ENCODE measurements at places on chromosomes 12 and 14. TPM values are rescaled to one million over a fixed set of nuclear protein-coding genes. Genes with fewer than 3 reads are reported as not detected.

DNA sequence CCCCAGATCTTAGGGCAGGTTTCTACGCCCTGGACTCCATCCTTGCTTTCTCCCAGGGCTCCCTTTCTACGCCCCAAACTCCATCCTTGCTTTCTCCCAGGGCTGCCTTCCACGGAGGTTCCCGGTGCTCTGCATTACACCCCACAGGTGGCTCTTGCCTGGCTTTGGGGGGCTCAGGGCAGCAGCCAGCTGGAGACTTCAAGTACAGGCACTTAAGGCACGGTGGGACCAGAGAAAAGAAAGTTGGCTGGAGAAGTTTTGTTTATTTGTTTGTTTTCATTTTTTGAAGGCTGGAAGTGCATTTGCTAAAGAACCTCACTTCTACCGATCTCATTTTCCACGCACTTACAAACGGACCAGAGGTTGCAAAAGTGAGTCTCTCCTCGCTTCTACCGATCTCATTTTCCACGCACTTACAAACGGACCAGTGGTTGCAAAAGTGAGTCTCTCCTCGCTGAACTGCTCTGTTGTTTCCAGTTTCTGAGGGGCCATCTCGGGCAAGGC is 103.8 kb upstream of the MED13L start:
- DNase-seq: no peak
- no peaks in the 10 kb centered on the region for H3K27me3 ChIP-seq
- H3K27ac ChIP-seq: peak overlapping the region; percentile 98
- peak overlapping the region; percentile 21 for H3K4me3 ChIP-seq
- peaks cover 40% of the 10 kb centered on the region for H3K4me1 ChIP-seq

- no peak overlapping the region for H3K27ac ChIP-seq
- DNase-seq: no peak
- H3K4me1 ChIP-seq: no peaks in the 10 kb centered on the region
These were observed 114.4 kb upstream of the DIO2 start for GRCh38 chr14:80325688-80326087.

Gene IRAK3
- 0.05 TPM for total RNA-seq

Gene ACOT6
- total RNA-seq: not detected

GRCh38 chr14:92309968-92310530 is 12.9 kb upstream of the SLC24A4 start:
- no peaks in the 10 kb centered on the region for H3K27me3 ChIP-seq
- H3K36me3 ChIP-seq: no peaks in the 10 kb centered on the region
- no peak overlapping the region for H3K4me3 ChIP-seq

GRCh38 chr14:72883961-72884360 is 9.9 kb downstream of the DPF3 start:
- H3K4me1 ChIP-seq: peaks cover 22% of the 10 kb centered on the region
- H3K27me3 ChIP-seq: no peaks in the 10 kb centered on the region
- peak overlapping the region; percentile 21 for H3K27ac ChIP-seq
- no peaks in the 10 kb centered on the region for H3K36me3 ChIP-seq
- H3K4me3 ChIP-seq: no peak overlapping the region
- peak; percentile 32 for DNase-seq

DNA sequence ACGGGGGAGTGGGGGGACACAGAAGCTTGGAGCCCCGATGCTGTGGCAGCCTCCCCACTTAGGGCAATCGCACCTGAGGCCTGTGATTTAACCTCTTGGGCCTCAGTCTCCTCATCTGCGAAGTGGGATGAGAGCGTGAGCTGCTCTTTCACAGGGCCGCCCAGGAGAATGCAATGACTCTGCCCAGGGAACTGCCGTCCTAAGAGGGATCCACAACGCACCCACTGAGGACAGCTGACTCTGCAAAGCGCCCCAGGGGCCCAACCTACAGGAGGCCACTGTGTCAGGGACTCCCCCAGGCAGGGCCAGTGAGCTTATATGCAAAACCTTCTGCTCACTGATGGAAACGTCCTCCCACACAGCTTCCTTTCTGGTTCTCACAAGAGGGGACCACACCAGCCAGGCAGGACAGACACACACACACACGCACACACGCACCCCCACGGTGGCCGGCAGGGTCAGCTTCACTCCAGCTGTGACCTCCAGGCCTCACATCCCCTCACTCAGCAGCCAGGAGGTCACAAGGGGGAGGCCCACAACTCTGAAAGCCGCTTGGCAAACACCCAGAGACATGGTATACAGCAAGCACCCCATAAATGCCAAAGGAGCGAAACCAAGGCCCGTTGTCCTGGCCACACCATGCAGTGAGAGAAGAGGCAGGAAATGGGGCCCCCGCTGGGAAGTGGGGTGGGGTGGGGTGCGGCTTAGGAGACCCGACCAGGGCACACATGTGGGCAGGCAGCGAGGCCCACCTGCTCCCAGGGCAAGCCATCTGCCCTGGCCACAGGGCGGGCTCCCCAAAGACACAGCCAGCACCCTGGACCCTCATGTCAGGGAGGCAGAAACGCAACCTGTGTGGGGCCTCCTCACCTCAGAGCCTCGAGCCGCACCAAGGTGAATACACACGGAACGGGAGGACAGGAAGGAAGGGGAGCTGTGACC is 73.3 kb downstream of the NCOR2 start:
- H3K4me1 ChIP-seq: peaks cover 25% of the 10 kb centered on the region
- H3K36me3 ChIP-seq: peaks cover 9% of the 10 kb centered on the region
- no peaks in the 10 kb centered on the region for H3K27me3 ChIP-seq

GRCh38 chr14:70213721-70214282 is 25.1 kb upstream of the SLC8A3 start:
- H3K36me3 ChIP-seq: no peaks in the 10 kb centered on the region
- no peak overlapping the region for H3K4me3 ChIP-seq

Gene TSPAN11
- total RNA-seq: 9.5 TPM

Gene TRIM9
- 4.7 TPM for total RNA-seq

- H3K4me1 ChIP-seq: peaks cover 31% of the 10 kb centered on the region
- peak overlapping the region; percentile 62 for H3K4me3 ChIP-seq
- DNase-seq: no peak
- H3K36me3 ChIP-seq: no peaks in the 10 kb centered on the region
- H3K27ac ChIP-seq: no peak overlapping the region
These were observed 124.3 kb downstream of the TSPAN9 start for GRCh38 chr12:3201339-3202051.

DNA sequence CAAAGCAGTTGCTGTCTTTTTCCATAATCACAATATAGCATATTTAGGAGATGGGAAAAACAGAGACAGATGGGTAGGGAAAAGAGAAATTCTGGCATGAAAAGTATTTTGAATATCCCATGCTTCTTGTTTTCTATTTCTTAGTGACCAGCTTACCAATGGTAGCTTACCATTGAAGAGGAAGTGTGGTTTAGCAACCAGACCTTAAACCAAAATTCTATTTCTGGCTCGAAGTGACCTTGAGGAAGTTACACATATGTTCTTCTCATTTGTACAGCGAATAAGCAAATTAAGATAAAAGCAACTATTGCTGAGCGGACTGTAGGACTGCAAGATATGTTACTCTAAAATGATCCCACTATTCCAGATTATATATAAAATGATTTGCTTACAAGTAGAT is 82.9 kb downstream of the FGD4 start:
- DNase-seq: no peak
- no peaks in the 10 kb centered on the region for H3K4me1 ChIP-seq
- no peak overlapping the region for H3K4me3 ChIP-seq
- H3K27ac ChIP-seq: no peak overlapping the region

GRCh38 chr14:27077710-27078109 is 479.9 kb upstream of the NOVA1 start:
- H3K4me3 ChIP-seq: no peak overlapping the region
- no peaks in the 10 kb centered on the region for H3K4me1 ChIP-seq
- no peaks in the 10 kb centered on the region for H3K27me3 ChIP-seq
- no peak for DNase-seq
- no peaks in the 10 kb centered on the region for H3K36me3 ChIP-seq

GRCh38 chr14:55582746-55583145 is 2.7 kb downstream of the KTN1 start:
- H3K4me1 ChIP-seq: peaks cover 31% of the 10 kb centered on the region
- H3K27ac ChIP-seq: no peak overlapping the region
- DNase-seq: no peak
- H3K36me3 ChIP-seq: no peaks in the 10 kb centered on the region
- H3K27me3 ChIP-seq: no peaks in the 10 kb centered on the region
- no peak overlapping the region for H3K4me3 ChIP-seq

Gene NRDE2
- total RNA-seq: 19.7 TPM

- H3K4me1 ChIP-seq: peaks cover 7% of the 10 kb centered on the region
- peaks cover 18% of the 10 kb centered on the region for H3K27me3 ChIP-seq
- DNase-seq: no peak
- H3K4me3 ChIP-seq: no peak overlapping the region
- no peaks in the 10 kb centered on the region for H3K36me3 ChIP-seq
These were observed 42.2 kb downstream of the PLXNC1 start for GRCh38 chr12:94190623-94191022.

GRCh38 chr12:121218588-121219352 is 8.8 kb downstream of the P2RX4 start:
- DNase-seq: no peak
- H3K27me3 ChIP-seq: no peaks in the 10 kb centered on the region
- peaks cover 9% of the 10 kb centered on the region for H3K4me1 ChIP-seq
- H3K4me3 ChIP-seq: no peak overlapping the region
- no peak overlapping the region for H3K27ac ChIP-seq

DNA sequence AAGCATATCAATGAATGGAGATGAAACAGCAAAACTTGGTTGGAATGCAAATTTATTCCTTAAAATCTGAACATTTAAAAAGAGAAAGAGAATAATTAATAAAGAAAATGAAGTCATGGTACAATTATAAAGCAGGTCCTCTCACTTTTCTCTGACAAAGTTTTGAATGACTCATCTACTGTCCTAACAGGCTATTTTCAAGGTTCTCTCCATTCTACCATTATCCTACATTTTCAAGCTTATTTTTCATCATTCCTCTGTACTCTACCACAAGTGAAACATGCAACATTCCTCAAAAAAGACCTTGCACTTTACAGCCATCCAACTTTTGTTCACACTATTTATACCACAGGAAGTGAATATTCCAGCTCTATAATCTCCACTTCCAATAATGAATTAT is 36.9 kb upstream of the AP4S1 start:
- H3K4me1 ChIP-seq: peaks cover 4% of the 10 kb centered on the region
- no peaks in the 10 kb centered on the region for H3K27me3 ChIP-seq
- peak; percentile 54 for DNase-seq
- H3K27ac ChIP-seq: no peak overlapping the region

GRCh38 chr12:770479-770878 is 18.1 kb downstream of the WNK1 start:
- H3K36me3 ChIP-seq: no peaks in the 10 kb centered on the region
- H3K4me3 ChIP-seq: no peak overlapping the region
- H3K27me3 ChIP-seq: no peaks in the 10 kb centered on the region
- H3K27ac ChIP-seq: no peak overlapping the region
- DNase-seq: peak; percentile 41

GRCh38 chr12:70576341-70577282 is 60.6 kb downstream of the PTPRB start:
- no peak overlapping the region for H3K4me3 ChIP-seq
- H3K27me3 ChIP-seq: no peaks in the 10 kb centered on the region
- DNase-seq: peak; percentile 73
- no peaks in the 10 kb centered on the region for H3K4me1 ChIP-seq

Gene GPR135
- 6.7 TPM for total RNA-seq

- no peak for DNase-seq
- H3K27me3 ChIP-seq: no peaks in the 10 kb centered on the region
- H3K4me3 ChIP-seq: no peak overlapping the region
- no peaks in the 10 kb centered on the region for H3K4me1 ChIP-seq
These were observed 1149.5 kb downstream of the BCL11B start for GRCh38 chr14:98122527-98122926.

GRCh38 chr12:100229876-100230275 is 29.3 kb downstream of the ACTR6 start:
- H3K4me1 ChIP-seq: no peaks in the 10 kb centered on the region
- no peak overlapping the region for H3K4me3 ChIP-seq
- no peaks in the 10 kb centered on the region for H3K27me3 ChIP-seq
- no peak for DNase-seq
- no peak overlapping the region for H3K27ac ChIP-seq

GRCh38 chr12:124126950-124127655 is 154.1 kb downstream of the ZNF664 start:
- H3K27ac ChIP-seq: no peak overlapping the region
- H3K27me3 ChIP-seq: peaks cover 8% of the 10 kb centered on the region
- no peak overlapping the region for H3K4me3 ChIP-seq
- peak; percentile 32 for DNase-seq
- no peaks in the 10 kb centered on the region for H3K36me3 ChIP-seq
- H3K4me1 ChIP-seq: no peaks in the 10 kb centered on the region

DNA sequence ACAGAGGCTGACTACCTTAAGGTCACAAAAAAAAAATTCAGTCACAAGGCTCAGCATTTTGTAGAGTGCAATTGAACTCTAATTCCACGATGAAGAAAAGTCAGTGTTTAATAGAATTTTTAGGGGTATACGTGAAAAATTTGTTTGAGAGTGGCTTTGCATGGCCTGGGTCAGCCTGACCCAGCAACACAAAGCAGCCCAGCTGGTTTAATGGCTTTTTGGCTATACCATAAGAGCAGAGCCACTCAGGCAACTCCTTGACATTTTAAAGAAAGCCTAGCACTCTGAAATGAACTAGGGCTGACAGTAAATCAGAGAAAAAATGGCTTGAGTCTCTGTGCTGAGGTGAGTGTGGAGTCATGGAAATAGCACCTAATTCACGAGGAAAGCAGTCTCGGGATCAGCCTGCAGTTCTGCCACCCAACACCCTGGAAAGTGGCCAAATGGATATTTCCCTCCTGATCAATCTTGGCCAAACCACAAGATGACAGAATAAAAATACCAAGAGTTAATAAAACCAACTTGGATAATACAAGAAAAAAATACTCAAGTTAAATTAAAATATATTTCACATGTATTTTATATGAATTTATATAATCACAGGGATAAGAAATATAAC is 59.5 kb downstream of the GALNT4 start:
- H3K4me3 ChIP-seq: no peak overlapping the region
- no peaks in the 10 kb centered on the region for H3K27me3 ChIP-seq
- peaks cover 16% of the 10 kb centered on the region for H3K4me1 ChIP-seq
- peak; percentile 61 for DNase-seq
- no peaks in the 10 kb centered on the region for H3K36me3 ChIP-seq

- no peaks in the 10 kb centered on the region for H3K27me3 ChIP-seq
- H3K27ac ChIP-seq: no peak overlapping the region
- peaks cover 11% of the 10 kb centered on the region for H3K4me1 ChIP-seq
- peaks cover 4% of the 10 kb centered on the region for H3K36me3 ChIP-seq
- H3K4me3 ChIP-seq: no peak overlapping the region
These were observed 59.5 kb downstream of the ETNK1 start for GRCh38 chr12:22684140-22685118.

- H3K36me3 ChIP-seq: peaks cover 15% of the 10 kb centered on the region
- H3K4me1 ChIP-seq: no peaks in the 10 kb centered on the region
- DNase-seq: no peak
- no peak overlapping the region for H3K4me3 ChIP-seq
- H3K27me3 ChIP-seq: no peaks in the 10 kb centered on the region
- no peak overlapping the region for H3K27ac ChIP-seq
These were observed 8.7 kb downstream of the NOC4L start for GRCh38 chr12:132152953-132153352.

Gene SLC25A21
- total RNA-seq: 1.5 TPM
